ENCODE measurements at places on chromosomes 1 and 21.

DNA sequence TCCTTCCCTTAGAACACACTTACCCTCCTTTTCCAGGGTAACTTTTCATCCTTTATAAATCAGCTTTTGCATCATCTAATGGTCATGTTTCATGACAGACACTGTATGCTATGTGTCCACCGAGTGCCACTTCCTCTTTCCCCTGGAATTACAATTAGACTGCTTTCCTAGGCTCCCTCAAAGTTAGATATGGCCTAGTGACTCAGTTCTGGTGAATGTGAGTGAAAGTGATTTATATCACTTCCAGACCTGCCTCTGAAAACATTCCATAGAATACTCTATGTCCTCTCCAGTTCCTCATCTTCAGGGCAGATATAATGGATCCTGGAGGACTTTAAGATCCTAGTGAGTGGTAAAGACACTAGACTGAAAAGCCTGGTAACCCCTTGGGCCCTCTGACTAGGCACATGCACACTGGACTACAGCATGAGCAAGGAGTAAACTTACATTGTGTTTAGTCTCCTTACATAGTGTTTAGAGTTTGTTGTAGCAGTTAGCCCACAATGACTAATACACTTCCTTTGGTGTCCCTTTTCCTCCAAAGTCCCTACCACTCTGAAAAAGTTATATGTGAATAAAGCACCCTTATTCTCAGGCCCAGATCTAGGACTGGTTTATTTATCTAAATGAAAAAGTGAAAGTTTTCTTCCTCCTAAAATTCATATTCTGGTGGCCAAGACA is 59.3 kb downstream of the GPR88 start:
- no peak for DNase-seq

DNA sequence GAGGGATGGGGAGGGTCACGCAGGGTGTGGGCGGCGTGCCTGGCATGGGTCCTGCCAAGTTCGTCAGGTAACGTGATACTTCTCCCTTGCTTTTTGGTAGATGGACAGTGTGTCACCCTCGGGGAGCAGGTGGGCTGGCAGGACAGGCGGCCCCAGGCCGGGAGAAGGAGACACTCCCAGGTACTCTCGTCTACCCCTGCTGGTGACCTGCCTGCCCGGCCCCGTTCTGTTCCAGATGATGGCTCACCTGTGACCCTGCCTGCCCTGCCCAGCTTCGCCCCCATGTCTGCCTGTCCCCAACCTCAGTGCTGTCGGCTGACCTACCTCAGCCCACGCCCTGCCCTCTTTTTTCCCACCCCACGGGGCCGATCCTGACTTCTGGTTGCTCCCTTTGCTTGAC is 144.7 kb downstream of the PCBP3 start:
- no peak for DNase-seq

DNA sequence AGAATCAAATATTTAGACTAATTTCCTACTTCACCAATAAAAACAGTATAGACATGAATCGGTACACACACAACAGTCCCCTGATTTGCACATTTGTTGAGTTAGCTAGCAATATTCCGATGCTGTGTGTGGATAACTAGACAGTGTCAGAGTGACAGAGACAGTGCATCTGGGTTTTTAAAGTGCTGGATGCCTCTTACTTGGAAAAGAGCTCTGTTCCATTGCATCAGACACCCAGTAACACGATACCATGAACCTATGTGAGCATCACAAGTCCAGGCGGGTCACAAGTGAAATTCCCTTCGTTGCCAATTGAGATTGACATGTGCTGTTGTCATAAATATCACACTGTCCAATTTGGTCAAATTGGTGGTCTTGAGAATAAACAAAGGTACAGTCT is 82.0 kb upstream of the ESRRG start:
- DNase-seq = no peak

- DNase-seq = no peak
Measured at GRCh38 chr1:160204526-160205241, 500 bp upstream of the PEA15 start.

DNA sequence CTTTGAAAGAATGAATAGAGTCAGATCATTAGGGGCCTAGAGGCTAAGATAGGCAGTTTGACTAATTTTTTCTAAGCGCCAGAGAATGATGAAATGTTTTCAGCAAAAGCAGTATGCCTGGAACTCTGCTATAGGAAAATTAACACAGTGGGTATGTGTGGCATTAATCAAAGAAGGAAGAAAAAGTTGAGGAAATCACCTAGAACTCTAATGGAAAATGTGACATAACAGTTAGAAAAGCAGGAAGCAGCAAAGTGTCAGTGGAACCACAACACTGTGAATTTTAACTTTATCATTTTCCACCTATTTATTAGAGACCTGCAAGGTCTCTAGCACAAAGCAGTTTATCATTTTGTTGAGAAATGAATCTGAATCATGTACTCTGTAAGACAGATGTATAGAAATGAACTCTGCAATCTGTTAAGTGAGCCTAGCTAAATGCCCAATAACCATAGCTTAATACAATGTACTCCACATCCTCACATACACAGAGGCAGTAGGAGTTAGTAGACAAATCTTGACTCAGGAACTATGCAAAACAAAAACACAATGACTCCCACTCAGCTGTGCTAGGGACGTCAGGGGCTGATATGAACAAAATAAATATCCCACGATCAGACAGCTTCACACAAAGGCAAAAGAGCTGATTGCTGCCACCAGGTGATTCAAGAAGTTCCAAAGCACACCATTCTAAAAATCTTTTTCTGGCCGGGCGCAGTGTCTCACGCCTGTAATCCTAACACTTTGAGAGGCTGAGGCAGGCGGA is 500.7 kb upstream of the NFIA start:
- DNase-seq = no peak
